Activated T-cell treated with anti-CD3 and anti-CD28 coated beads, Interleukin-2, amount 50 U/mL, for 48 hours (primary cell): ENCODE measurements at places on chromosomes 13 and 19.

DNA sequence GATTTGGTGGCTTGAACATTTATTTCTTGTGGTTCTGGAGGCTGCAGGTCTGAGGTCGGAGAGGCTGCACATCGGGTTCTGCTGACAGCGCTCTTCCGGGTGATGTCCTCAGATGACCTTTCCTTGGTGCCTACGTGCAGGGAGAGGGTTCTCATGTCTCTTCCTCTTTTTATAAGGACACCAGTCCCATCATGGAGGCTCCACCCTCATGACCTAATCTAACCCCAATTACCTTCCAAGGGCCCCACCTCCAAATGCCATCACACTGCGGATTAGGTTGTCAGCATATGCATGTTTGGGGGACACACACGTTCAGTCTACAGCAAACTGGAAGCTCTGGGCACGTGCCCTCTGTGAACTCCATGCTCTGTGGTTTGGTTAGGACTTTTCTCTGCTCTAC, 338.6 kb downstream of the FGF9 start:
- no peak for DNase-seq

GRCh38 chr13:98775844-98776598, 23.5 kb upstream of the SLC15A1 start:
- no peak for DNase-seq

GRCh38 chr13:109604894-109605293, 181.5 kb downstream of the IRS2 start:
- DNase-seq, result no peak

DNA sequence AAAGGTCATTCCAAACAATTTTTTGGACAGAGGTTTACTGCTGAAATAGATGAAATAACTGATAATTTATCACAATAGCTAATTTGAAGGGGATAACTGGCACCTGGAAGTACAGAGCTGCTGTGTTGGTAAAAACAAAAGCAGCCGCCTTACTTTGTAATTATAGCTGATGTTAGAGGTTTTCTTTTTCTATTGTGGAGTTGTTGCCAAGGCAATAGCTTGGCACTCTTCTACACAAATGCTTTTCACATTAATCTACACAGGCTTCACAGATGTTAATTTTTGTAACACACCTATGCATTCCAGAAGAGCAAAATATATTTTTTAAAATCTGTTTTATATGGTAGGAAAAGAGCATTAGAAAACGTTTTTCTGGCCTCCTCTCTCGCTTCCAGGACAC, 56.9 kb downstream of the LACC1 start:
- DNase-seq, result no peak

DNA sequence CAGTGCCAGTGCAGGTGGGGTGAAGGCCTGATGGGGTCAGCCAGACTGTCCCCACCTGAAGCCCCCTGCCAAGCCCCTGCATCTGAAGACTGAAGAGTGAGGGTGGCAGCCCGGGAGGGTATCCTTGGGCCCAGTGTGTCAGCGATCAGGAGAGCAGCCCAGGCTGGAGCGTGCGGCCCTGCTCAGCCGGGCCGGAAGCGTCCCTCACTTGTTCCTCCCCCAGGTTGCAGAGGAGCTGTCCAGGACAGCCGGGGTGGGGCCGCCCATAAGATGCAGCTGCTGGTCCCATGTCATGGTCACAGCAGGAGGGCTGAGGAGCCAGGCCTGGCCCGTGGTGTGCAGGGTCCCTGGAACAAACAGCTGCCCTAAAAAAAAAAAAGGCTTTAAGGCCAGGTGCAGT, 55.4 kb downstream of the KDM4B start:
- no peak for DNase-seq

DNA sequence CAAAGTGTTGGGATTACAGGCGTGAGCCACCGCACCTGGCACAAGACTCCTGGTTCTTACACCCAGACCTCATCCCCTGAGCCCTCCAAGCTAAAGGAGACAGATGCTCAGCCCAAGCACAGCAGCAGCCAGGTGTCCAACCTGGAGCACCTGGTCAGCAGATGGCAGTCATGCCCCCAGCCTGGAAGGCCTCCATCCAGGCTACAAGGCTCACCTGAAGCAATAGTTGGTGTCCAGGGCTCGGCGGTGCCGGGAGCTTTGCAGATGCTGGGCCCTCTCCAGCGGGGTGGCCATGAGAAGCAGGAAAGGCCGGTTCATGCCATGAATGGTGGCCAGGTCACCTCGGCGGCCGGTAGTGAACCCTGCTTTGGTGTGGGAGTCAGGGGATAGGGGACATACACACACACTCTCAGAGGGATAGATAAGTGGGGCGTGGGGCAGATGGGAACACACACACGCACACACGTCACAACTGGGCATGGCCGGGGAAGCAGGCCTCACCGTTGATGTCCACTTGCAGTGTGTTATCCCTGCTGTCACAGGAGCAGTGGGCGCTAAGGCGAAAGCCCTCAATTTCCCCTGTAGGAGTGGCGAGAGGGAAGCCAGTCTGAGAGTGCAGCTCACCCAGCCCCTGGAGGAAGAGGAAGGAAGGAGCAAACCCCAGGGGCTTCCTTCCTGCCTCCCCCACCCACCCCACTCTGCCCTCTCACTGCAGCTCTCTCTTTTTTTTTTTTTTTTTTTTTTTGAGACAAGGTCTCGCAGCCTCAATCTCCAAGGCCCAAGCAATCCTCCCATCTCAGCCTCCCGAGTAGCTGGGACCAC, 11.8 kb downstream of the TGFB1 start:
- DNase-seq, result no peak

GRCh38 chr13:29909975-29910674, 59.7 kb upstream of the UBL3 start:
- no peak for DNase-seq
